Stimulated activated CD4-positive, alpha-beta T cell treated with anti-CD3 and anti-CD28 coated beads, TNF-alpha, amount 100 ng/mL, for 48 hours (primary cell): ENCODE measurements at places on chromosomes 7 and 10.

DNA sequence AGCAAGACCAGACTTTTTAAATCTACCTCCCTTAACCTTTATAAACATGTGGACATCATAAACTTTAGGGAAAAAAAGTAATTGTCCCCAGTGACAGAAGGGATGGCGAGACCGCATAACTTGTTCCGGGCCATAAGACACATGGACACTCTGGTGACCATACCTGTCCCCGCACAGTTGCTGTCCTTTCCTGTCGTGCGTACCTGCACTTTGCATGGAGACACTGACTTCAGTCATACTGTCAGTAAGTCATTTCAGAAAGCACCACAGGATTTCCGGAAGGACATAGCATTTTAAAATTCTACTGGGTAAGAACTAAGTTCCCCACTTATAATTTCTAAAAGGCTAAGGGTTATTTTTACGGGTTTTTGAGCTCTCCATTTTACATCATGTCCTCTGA lies 120.9 kb downstream of the CREB5 start:
- no peak for DNase-seq

GRCh38 chr10:33204031-33204430 lies 130.4 kb downstream of the NRP1 start:
- no peak for DNase-seq

DNA sequence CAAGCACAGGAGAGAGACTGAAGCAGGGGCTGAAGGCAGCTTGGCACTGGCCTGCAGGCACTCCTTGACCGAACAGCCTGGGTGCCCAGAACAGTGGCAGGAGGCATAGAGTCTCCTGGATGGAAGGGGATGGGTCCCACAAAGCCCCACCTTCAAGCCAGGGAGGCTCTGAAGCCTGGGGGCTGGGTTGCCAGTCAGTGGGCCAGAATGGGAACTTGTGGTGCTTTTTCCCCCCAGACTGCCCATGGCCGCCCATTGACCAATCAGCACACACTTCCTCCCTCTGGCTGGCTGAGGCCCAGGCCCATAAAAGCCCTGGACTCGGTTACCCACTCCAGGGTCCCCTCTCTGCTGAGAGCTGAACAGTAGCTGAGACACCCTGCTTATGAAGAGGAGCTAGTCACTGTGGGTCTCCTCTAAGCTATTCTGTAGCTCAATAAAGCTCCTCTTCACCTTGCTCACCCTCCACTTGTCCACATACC lies 109.6 kb downstream of the ELAPOR2 start:
- no peak for DNase-seq

- no peak for DNase-seq
Observed at GRCh38 chr7:83130623-83131545, 31.8 kb downstream of the PCLO start.

DNA sequence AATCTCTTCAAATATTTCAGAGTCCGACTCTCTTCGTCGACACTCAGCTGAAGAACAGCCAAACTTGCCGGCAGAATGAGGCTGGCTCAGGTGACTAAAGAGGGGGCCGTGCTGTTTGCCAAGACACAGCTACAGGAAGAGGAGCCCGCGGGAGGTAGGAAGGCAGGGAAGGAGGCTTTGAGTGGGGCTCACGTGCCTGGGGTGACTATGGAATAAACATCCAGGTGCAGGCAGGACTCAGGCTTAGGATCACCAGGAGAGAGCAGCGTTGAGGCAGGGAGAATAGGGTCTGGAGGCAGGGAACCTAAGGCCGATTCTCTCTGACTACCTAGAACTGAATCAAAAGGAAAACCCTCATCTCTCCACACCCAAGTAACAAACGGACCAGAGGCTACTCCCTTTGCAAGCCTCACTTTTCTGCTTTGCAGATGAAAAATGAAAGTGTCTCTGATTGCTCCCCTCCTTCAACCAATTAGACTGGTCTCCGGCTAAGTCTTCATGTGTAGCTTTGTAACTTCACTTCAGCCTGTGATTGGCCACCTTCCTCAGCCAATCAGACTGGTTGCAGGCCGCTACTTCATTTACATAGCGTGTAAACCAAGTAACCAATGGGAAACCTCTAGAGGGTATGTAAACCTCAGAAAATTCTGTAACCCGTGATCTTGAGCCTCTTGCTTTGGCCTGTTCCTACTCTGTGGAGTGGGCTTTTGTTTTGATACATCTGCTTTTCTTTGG lies 19.7 kb upstream of the BNIP3 start:
- no peak for DNase-seq

GRCh38 chr10:55374917-55375316 lies 573.9 kb upstream of the PCDH15 start:
- no peak for DNase-seq

- DNase-seq: no peak
Observed at GRCh38 chr10:23326544-23327307, 17.9 kb downstream of the C10orf67 start.

DNA sequence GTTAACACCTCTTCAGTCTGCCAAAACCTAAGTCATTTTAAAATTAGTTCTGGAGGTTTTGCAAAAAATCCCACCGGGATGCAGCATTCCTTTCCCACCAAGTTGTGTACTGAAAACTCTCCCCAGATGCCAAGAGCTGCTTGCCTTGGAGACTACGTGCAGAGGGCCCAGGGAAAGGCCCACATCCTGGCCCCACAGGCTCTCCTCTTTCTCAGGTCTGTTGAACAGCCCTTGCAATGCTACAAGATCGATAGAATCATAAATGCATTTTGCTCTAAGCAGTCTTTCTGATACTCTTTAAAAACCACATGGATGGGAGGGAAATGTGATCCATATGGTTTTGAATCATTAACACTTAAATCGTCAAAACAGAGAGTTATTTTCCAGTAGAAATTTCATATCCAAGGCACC lies 126.7 kb upstream of the ZMIZ1 start:
- DNase-seq: no peak

DNA sequence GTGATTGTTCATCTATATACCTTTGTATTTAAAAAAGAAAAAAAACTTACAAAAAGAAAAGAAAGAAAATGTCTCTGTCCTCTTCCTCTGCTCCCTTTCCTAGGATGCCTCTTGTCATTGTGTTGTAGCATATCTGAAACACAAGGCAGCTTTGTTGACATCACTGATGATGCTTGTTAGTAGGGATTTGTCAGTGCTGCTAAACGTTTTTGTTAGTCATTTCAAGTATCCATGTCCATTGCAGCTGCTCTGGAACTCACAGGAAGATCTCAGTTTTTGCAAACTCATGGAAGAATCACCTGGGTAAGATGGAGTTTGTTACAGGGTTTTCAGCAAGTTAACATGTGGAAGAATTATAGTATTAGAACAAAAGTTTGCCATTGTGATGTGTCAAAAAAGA lies 123.6 kb downstream of the CCSER2 start:
- no peak for DNase-seq

DNA sequence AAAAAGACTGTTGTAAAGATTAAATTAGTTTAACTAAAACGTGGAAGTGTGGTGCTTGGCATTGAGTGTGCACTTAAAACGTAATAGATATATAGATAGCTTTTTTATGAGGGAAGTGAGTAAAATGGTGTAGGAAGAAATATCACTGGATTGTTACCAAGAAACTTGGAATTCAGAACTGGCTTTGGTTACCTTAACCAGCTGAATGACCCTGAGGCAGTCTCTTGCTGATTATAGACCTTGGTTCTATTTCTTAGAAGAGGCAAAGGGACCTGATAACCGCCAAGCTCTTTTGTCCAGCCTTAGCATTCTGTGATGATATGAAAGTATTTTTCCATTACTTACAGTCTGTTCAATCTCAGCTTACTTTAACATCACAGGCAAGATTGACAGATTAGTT lies 3.8 kb downstream of the REEP3 start:
- no peak for DNase-seq

DNA sequence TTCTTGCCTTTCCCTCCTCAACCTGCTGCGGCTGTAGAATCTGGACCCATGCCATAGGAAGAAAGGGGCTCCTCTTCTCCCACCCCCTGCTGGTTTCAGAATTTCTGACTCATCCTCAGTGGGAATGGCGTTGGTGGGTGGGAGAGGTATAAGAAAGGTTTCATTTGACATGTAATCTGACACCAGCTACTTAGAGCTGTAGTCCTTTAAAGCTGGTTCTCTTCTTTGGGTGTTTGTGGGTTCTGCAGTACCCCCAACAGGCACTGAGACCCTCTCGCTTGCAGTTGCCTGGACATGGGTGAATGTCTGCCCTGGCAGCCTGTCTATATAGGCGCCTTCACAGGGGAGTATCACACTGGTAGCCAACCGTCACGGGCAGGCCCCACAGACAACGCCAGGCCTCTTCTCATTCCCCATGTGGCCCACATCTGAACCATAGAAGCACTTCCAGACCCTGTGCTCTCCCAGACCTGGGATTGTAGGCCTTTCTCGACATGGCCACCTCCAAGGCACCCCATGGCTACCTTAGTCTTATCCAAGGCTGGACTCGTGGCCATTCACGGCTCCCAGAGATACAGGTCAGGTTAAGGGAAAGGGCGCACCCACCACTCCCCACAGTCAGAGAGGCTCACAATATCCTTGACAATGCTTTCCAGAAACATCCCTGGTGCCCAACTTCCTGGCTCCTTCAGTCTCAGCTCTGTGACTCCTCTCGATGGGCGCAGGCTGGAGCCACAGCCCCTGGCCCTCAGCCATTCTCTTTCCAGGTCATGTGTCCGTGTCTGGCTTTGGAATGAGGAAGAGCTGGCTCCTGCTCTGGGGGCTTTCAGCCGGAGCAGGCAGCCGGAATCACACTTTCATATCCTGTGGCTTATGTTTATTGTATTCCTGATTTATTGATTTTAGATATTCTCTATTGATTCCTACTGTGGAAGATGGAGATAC lies 17.5 kb downstream of the ZNF862 start:
- no peak for DNase-seq

DNA sequence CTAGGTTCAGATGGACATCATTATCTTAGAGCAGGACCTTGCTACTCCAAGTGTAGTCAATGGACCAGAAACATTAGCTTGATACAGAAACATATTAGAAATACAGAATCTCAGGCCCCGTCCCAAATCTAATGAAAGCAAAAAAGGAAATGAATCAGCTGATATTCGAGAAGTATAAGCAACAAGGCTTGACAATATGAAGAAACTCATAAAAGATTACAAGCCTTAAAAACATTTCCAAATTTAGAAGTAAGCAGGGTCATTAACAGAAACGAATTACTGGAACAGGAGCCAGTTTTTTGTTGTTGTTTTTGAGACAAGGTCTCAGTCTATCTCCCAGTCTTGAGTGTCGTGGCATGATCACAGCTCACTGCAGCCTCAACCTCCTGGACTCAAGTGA lies 40.5 kb upstream of the GSAP start:
- no peak for DNase-seq

- no peak for DNase-seq
Observed at GRCh38 chr7:158633055-158633956, 45.7 kb upstream of the PTPRN2 start.

DNA sequence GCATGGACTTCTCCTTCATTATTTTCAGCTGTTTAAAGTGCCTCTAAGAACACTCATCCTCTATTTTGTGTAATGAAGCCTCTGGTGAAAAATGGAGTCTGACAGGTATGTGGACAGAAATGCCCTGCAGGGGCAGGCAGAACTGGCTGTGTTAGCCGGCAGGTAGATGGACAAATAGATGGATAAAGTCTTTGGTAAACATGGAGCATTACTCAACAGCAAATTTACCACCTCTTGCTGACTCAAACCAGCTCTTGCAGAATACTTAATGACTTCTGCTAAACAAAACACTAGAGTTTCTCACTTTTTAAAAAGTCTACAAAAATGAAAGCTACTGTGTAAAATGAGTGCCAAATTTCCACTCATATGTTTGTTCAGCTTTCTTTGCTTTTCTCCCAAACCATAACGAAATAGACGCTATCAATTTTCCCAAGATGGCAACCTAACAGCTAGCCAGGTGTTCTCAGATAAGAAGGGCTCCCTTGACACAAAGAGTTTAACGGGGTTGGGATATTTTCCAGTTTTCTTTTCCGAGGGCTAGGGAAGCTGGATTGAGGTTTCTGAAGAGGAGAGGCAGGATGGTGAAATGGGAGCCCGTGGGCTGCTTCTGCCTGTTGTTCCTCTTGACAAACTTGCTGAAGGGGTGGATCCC lies 71.9 kb upstream of the HABP2 start:
- no peak for DNase-seq

DNA sequence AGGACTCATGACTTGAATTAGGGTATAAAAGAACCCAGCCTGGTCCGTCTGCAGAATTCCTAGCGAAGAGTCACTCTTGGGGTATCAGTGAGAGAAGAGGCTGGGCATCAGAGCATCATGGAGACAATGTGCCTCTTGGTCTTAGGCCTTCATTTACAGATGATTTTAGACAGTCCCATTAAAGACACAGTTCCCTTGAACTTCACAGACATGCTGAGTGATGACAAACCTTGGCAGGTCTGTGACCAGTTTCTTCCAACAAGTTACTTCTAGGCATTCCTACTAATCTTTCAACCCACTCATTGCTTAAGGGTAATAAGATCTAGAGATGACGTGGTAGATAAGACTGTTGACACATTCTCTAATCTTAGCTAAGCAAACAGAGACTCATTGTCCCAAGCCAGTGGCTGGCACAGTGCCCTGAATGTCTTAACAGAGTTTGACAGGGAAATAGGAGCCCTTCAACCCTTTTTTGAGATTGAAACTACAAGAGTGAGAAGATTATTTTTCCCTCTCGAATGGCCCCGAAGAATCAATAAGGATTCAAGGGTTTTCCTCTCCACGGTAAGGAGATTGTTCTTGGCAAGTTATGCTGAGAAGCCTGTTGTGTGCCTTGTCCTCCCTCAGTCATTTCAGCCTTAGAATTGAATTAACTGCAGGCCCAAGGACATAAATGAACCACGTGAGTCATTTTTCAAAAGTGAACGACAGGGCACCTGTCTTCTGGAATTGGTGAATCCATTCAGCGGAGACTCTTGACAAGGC lies 281.1 kb downstream of the CCDC3 start:
- peak; percentile 47 for DNase-seq

DNA sequence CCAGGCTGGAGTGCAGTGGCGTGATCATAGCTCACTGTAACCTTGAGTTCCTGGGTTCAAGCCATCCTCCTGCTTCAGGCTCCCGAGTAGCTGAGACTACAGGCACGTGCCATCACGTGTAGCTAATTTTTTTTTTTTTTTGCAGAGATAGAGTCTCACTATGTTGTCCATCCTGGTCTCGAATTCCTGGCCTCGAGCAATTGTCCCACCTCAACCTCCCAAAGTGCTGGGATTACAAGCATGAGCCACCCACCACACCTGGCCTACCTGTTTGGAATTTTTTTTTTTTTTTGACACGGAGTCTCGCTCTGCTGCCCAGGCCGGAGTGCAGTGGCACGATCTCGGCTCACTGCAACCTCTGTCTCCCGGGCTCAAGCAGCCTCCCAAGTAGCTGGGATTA lies 117.1 kb upstream of the PARD3 start:
- no peak for DNase-seq

GRCh38 chr7:2604608-2605174 lies 27.1 kb upstream of the TTYH3 start:
- DNase-seq: no peak
